ENCODE measurements at places on chromosomes 13 and 19.
A peak's percentile ranks its signal among the peaks of the same experiment; 100 is the strongest.

GRCh38 chr19:30719189-30719998 lies 347.2 kb downstream of the ZNF536 start:
- no peak for DNase-seq

GRCh38 chr13:73516731-73517130 lies 457.9 kb downstream of the KLF5 start:
- DNase-seq = no peak

DNA sequence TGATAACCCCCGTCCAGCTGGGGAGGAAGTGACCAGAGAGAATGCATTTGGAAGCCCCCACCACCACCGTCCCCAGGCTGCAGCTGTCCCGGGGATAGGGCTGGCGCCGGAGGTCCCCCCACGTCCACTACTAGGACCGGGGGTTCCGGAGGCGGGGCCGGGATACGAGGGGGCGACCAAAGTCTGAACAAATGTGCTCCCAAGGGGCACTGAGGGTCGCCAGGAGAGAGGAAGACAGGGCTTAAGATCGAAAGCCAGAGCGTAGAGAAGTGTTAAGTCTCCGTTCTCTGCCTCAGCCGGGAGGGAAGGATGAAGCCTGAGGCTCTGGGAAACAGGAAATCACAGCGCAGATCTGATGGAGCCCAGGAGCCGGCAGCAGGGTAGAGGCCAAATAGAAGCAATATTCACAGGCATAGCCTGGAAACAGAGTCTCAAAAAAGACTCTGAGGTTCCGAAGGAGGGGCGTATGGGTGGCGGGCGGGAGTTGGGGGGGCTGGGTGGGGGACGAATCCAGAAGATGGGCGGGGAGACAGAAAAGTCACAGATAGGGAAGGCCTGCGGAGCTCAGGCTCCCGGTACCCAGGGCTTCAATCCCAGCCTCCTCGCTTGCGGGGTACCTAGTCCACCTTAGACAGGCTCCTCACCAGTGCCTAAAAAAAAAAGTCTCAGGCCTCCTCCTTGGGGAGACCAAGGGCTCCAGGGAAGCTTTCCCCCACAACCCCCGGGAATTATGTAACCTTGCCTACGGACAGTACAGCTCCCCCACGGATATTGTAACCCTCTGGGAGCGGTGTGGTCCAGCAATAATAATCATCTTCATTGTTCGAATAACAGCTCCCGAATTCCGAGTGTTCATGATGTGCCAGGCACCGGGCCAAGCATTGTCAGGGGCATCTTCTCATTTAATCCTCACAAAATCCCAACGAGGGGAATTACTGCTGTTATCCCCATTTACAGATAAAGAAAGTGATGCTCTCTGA lies 1.1 kb upstream of the ERF start:
- no peak for DNase-seq

GRCh38 chr13:63843766-63844699 lies 2428.4 kb upstream of the PCDH20 start:
- no peak for DNase-seq

- no peak for DNase-seq
Observed at GRCh38 chr13:105395041-105395440, 1140.4 kb downstream of the EFNB2 start.

DNA sequence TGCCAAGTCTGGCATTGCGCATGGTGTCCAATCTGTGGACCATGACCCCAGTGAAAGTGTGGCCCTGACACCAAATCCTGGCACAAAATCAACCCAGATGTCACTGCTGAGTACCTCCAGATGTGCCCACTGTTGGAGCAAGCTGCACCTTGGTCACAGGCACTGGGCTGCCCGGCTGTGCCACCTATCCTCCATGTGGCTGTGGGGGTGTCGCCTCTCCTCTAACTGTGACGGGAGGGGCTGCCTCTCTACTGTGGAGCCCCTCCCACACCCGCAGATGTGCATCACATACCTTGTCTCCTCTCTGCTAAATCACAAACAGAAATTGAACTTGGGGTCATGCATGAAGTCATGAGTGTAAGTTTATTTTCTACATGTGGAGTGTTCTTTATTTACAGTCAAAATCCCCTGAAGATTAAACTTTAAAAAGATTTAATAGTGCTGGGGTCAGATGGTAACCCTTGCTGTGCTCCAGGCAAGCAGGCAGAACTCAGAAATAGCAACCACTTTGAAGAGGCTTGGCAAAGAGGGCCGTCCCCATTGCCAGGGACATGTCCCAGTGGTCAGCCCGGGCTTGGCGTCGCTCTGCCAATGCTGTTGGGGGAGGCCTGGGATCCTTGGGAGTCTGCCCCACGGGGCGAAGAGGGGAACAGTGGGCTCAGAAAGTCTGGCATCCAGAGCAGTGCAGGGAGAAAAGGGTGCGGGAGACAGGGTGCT lies 46.4 kb upstream of the ZNF536 start:
- no peak for DNase-seq

DNA sequence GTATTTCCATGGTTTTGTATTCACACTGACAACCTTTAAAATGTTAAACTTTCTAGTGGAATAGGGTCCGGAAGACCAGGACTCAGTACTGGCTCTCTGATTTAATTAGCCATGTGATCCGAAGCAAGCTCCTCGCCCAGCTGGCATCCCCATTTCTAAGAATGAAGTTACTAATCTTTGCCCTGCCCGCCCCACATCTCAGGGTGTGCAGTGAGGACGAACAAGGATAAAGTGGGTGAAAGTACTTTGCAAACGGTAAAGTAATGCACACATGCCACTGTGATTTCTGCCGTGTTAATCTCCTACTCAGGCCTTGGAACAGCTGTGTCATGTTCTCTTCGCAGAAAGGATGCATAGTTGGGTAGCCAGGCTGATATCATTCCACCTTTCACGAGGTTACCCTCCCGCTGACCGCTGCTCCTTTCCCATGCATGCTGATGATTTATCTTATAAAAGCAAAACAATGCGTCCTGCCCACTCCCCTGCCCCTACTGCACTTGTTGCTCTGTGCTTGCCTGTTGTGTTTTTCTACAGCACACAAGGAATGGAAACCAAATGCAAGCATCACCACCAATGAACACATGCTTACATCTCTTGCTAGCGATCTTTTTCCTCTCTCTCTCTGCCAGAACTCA lies 539.0 kb downstream of the EFNB2 start:
- no peak for DNase-seq

DNA sequence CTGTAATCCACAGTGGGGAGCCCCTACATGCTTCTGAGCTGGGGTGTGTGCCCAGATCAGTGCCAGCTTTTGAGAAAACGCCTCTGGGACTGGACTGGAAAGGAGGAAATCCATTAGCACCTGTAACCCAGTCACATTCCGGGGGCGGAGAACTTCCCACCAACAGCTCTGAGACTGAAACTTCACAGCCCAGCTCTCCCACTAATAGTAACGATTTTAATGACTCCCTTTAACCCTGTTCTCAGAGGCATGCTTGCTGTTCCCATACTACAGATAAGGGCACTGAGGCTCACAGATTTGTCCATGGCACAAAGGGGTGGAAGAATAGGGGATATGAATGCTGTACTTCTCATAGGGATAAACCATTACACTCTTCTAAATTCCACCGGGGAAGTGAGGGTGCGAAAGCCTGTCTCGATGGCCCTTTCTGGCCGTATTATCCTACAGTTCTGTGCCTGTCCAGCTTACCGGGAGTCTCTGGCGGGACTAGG lies 851 bp downstream of the FBXO46 start:
- DNase-seq = no peak

DNA sequence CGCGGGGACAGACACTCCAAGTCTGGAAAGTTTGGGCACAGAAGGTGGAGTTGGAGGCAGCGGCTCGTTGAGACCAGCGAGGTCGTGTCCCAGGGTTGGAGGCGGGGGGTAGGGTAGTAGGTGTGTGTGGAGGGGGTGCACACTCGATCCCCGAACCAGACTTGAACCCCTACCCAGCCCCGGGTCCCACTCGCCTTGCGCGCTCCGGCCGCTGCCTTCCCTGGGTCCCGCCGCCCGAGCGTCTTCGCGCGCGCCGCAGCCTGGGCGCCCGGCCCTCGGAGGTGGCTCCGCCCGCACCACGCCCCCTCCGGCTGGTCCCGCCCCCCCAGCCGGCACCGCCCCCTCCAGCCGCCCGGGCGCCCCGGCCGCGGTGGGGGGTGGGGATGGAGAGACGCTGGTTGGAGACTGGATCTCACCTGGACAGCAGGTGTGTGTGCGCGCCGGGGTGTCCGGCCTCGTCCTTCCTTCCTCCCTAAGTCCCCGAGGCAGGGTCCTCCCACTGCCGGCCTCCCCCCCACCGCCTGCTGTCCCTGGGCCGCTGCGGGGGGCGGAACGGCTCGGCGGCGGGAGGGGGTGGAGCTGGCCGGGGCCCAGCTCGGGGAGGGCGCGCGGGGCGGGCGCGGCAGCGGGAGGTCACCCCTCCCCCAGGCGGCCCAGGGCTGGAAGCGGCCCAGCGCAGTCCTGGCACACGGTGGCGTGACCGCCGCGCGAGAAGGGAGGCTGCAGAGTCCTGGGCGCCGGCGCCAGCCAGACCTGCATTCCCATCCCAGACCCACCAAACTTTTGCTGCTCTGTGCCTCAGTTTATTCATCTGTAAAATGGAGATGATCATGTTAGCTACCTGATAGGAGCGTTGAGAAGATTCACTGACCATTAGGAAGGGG lies at the start of gene KANK2:
Gene KANK2, minus strand, starts transcription at position 255 of the 884 bp plus-strand sequence. CDS start 3,034 bp downstream, outside the sequence.
- DNase-seq = peak; percentile 66

DNA sequence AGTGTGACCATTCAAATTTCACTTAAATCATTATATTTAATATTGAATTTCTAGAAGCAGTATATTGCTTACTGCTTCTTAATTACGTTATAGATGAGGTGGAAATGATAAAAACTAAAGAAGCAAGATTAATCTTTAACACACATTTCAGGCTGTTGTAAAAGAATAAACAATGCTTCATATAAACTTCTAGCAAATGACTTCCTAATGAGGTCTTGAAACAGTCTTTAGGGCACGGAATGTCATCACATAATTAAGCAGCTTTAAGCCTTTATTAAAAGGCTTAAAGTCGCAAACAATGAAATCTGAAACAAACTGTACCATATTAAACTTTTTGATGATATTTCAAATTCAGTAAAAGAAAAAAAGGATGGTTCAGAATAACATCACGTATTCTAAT lies 1.9 kb downstream of the SLITRK6 start:
- no peak for DNase-seq

GRCh38 chr13:99467764-99468163 lies 33.5 kb upstream of the TM9SF2 start:
- no peak for DNase-seq

DNA sequence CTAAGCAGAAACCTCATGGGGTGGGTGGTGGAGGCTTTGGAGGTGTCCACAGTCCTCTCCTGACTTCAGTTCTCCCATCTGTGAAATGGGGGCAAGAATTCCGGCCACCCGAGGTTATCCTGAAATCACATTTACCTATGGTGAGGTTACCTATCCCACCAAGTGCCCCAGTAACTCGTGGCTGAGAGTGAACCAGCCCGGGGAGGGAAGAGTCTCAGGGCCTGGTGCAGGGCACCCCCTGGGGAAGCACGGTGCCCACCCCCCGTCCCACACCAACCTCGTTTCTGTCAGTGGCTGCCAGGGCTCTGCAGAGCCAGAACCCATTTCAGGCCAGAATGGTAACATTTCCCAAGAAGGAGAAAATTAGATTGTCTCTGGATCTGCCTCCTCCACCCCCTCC lies 83.7 kb upstream of the VSTM2B start:
- DNase-seq = no peak

DNA sequence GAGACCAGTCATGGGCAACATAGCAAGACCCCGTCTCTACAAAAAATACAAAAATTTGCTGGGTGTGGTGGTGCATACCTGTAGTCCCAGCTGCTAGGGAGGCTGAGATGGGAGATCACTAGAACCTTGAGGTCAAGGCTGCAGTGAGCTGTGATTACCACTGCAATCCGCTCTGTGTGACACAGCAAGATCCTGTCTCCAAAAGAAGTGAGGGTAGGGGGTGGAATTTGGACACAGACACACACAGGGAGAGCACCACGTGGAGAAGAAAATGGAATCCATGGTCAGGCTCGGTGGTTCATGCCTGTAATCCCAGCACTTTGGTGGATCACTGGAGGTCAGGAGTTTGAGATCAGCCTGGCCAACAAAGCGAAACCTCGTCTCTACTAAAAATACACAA lies 8.7 kb downstream of the TNFSF9 start:
- no peak for DNase-seq

DNA sequence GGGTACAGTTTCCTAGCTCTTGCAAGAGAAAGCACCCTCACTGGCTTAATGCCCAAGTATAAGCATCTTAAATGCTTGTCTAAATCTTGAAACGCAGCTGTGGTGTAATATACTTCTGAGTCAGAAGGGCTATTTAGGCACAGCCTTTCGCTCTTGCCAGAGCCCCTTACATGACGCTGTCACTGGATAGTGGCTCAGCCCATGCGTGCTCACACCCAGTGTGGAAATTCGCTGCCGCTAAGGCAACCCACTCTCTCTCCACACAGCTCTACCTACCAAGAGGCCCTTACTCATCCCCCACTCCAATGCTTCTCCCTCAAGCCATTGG lies 24.0 kb downstream of the UQCRFS1 start:
- DNase-seq = no peak

GRCh38 chr19:16013851-16014840 lies 62.1 kb upstream of the TPM4 start:
- DNase-seq = no peak

- no peak for DNase-seq
Observed at GRCh38 chr13:75986818-75987217, 350.7 kb downstream of the LMO7 start.

GRCh38 chr19:2721570-2722540 lies 683 bp upstream of the DIRAS1 start:
- no peak for DNase-seq

GRCh38 chr13:30340331-30341250 lies 33.2 kb upstream of the KATNAL1 start:
- no peak for DNase-seq

DNA sequence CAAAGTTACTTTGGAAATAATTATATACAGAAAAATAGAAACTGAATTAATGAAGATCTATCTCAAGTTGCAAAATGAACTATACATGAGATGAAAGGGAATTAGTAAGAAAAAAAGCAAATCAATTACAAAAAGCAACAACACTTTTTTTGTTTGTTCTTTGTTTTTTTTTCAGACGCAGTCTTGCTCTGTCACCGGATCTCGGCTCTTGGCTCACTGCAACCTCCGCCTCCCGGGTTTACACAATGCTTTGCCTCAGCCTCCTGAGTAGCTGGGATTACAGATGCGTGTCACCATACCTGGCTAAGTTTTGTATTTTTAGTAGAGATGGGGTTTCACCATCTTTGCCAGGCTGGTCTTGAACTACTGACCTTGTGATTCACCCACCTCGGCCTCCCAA lies 2.2 kb downstream of the ZNF415 start:
- DNase-seq = no peak

- DNase-seq = no peak
Observed at GRCh38 chr19:55703790-55704215, 28.8 kb downstream of the EPN1 start.

DNA sequence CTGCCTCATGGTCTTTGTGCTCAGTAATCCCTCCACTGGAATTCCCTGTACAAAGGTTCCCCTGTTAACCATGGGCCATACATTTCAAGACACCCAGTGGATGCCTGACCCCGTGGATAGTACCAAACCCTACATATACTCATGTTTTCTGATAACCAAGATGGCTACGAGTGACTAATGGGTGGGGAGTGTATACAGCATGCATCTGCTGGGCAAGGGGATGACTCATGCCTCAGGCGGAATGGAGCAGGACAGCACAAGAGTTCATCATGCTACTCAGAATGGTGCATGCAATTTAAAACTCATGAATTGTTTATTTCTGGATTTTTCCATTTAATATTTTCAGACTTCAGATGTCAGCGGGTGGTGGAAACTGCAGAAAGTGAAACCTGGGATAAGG lies 13.3 kb upstream of the FGF9 start:
- DNase-seq = no peak

- no peak for DNase-seq
Observed at GRCh38 chr13:109205315-109205714, 575.9 kb downstream of the MYO16 start.
